Dorsolateral prefrontal cortex (tissue), 122 donors: ENCODE measurements at places on chromosomes 7 and 10. TPM values are rescaled to one million over a fixed set of nuclear protein-coding genes. Genes with fewer than 3 reads are reported as not detected.
A peak's percentile ranks its signal among the peaks of the same experiment; 100 is the strongest.

GRCh38 chr7:6148724-6149360, 117.7 kb downstream of the ANKRD61 start:
- no peak for DNase-seq

FANK1 gene
- total RNA-seq = 7.1 TPM

DNA sequence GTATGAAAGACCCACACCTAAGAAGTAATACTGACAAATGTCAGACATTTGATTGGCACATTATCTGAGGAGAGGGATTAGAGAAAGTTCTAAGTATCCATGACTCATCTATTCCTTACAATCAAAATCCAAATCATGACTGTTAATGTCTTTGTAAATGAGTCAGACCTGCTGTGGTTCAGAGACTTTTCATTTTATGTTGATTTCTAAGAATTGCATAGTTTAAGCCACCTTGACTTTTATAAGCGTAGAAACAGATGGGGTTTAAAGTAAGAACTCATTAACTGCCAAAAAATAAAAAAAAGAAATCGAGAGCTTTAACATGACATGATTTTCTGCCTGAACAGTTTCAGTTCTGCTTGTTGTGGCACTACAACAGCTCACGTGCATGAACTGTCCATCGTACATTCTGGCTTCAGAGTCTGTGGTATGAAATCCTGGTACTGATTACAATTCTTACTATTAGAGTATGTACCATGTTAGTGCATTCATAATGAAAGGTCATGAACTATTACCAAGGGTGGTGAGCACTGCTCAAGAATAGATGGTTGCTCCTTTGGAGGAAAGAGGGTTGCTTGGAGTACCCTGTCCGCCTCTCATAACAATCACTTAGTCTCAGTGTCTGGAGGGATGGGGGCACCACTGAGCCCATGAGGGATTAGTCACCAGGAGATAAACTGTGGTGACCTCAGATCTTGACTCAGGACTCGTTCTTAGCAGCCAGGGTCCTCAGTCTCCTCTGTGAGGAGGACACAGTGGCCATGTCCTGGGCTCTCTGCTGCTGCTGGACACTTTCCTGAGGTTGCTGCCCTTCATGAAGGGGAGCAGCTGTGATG, 42.2 kb downstream of the ACSM6 start:
- no peak for DNase-seq

DNA sequence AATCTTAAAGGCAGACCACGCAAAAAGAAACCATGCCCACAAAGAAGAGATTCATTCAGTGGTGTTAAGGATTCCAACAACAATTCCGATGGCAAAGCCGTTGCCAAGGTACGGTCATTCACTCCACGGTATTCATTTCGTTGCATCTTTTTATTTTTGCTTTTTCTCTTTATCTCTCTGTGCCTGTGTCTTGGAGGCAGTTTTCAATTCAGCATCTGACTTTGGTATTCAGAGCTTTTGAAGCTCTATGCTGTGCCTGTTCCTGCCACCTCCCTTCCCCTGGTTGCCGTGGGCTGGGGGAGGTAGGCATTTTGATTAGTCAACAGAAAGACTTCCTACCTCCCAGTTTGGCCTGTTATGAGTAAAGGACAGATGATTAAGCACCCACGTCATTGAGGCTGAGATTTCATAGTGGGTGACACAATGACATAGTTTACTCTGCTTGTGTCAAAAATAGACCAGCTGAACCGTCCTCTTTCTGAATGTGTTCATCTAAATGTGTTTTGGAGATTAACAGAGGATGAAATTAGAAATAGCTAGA, 149.5 kb downstream of the ARID5B start:
- DNase-seq = peak; percentile 42

DNA sequence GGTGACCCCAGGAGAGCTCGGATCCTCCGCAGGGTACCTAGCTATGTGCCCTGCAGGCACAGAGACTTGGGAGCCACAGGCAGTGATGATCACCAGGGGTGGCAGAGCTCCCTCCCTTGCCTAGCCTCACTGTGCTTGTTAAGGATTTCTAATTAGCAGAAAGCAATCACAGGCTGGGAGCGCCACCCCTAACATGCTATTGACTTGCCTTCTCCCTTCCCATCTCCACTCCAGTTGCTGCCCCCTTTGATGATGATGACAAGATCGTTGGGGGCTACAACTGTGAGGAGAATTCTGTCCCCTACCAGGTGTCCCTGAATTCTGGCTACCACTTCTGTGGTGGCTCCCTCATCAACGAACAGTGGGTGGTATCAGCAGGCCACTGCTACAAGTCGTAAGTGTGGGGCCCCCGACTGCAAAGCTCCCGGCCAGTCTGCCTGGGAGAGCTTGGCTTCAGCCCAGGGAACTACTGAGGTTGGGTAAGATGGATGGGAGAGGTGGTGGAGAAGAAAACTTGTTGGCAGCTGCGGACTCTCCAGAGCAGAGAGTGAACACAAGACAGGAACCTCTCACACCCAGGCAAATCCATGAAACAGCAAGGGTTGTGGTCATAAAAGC, 1.2 kb downstream of the PRSS1 start:
- no peak for DNase-seq

LOXL4 gene
- total RNA-seq = 0.21 TPM

SH2B2 gene
- 7.5 TPM for total RNA-seq

DNA sequence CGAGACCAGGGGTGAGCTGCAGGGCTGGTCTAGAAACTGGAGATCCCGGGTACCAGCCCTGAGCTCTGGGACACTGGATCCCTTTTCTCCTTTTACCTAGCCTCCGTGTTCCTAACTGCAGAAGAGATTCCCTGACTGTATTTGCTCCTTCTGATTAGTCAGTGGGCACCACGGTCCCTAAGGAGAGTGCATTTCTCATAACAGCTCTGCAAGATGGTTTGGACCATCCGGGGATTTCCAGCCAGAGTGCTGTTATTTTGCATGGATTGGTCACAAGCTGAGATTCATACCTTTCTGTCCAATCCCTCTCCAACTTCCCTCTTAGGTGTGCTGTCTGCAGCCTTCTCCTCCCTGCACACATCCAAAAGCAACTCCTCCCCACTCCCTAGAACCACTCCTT, 122.6 kb downstream of the MYL10 start:
- DNase-seq = no peak

DNA sequence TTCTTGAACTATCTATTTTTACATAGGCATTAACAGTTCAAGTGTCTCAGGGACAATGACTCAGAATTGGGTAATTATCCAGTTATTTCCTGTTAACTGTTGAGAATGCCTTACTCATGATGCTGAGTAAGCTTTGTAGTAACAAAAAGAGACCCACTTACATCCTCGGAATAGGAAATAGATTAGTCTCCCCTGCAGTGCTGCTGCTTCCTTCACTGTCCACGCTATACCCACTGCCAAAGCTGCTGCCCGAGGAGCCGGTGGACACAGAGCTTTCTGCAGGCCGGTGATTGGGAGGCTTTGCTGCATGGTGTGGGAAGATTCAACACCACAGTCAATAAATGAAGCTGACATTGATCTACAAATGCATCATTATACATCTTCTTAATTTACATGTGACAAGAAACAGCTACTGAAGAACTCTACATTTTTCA, 357.1 kb downstream of the PCLO start:
- no peak for DNase-seq

SAP25 gene
- total RNA-seq = 4.1 TPM

DNA sequence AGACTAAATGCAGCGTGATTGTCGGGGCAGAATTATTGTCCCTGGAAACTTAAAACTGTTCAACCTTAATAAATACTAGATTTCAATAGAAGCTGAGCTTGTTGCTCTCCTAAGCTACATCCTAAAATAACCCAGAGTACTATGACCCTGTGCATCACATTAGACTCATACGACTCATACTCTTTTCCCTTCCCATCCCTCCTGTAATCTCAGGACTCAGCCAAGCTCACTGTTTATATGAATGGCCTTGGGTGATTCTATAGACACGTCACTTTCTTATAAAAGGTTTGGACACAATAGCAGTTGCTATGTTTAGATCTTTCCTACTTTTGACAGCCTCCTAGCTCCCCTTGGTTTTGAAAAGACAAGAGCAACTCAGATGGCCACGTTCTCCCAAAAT, 17.2 kb downstream of the TCF7L2 start:
- no peak for DNase-seq

GRCh38 chr10:102652170-102652916, 8.1 kb downstream of the TRIM8 start:
- DNase-seq = no peak

CPA2 gene
- not detected for total RNA-seq

DENND2A gene
- total RNA-seq = 30.5 TPM

DNA sequence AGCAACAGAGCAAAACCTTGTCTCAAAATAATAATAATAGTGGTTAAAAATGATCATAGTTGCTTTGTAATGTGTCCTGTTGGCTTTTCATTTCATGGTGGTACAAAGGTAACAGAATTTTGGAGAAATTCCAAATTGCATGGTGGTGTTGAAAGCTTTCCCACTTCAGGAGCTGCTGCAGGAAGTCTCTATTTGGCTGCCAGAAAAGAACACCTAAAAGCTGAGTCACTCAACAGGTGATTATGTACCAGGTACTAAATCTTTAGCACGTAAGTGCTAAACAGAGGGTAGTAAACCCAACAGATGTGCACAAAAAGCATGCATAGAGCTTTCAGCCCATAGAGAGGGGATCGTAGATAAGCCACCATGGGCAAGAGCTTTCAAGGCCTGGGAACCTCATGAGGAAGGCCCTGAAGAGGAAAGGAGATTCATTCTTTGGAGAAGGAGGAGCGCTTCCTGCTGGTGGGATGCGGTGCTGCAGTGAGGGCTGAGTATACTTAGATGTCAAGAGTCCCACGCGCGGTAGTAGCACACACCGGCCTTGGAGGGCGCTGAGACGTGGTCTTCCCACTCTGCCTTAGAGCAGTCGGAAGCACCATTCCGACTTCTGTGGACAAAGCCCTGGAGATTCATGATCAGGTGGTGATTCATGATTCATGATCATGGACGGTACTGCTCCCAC, 118.7 kb downstream of the RALA start:
- DNase-seq = no peak

- no peak for DNase-seq
Observed at GRCh38 chr10:25481467-25481866, 306.7 kb downstream of the GPR158 start.

SH2D4B gene
- 0.40 TPM for total RNA-seq

DNA sequence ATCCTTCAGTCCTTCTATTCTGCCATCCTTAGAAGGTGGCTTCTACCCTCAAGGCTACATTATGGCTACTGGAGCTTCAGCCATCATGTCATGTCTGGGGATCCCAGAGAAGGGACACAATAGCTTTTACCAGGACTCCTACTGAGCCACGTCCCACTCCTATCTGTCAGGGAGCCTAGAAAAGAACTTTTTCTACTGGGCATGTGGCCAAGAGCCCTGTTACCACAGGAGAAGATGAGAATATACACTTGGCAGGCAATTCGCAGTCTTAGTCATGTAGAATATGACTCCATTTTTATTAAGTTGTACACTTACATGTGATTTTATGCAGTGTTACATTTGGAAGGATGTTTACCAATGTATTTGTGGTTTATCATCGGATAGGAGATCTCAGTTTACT, 64.6 kb upstream of the KCNMA1 start:
- DNase-seq = peak; percentile 58

GRCh38 chr7:19397911-19398310, 252.7 kb upstream of the FERD3L start:
- no peak for DNase-seq

DNA sequence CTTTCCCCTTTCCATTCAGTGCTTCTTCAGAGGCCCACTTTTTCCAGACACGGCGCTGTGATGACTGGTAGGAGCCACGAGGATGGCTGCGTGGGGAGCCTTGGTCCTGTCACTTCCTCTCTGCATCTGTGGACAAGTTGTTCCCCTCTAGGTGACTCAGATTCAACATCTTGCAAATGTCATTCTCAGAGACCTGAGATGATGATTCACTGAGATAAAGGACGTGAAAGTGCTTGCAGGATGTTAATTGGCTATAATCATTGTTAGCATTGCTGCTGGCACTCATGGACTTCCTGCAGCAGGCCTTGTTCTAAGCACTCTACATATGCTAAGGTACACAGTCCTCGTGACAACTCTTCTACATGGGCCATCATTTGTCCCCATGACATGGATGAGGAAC, 489.8 kb upstream of the ZMIZ1 start:
- DNase-seq = peak; percentile 68

RHOBTB1 gene
- 14.9 TPM for total RNA-seq

PON1 gene
- total RNA-seq = not detected

PSD gene
- total RNA-seq = 373 TPM

SDK1 gene
- 7.4 TPM for total RNA-seq

DNA sequence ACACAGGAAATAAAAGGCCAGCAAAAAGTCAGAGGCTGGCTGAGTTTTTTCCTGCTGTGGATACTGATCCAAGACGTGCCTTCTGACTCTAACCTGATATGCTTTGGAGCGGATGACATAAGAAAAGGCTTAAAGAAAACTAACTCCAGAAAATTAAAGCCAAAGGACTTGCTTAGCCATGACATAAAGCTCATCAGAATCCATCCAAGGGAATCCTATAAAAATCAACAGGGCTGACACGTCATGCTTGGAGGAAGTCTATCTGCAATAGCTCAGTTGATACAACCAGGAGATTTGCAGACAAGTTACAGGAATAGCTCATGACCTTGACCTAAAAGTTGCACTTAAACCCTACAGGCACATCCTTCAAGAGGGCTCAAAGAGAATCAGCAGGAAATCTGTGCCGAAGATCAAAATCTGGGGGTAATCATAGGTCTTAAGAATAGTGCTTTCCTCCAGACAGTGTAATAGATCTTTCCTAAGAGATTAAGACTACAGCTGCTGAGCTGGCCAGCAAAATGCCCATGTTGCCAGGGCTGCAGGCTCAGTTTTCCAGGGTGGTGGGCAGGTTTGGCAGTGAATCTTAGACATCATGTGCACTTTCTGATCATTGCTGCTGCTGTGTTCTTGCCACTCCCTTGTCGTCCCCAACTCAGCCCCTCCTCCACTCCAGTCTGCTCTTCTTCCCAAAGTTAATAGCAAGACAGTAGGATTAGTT, 111.5 kb upstream of the SVIL start:
- DNase-seq = no peak

MCM10 gene
- total RNA-seq = 1.5 TPM

MRPS17 gene
- total RNA-seq = 18.6 TPM

GRCh38 chr7:127629268-127629854, 11.4 kb upstream of the PAX4 start:
- no peak for DNase-seq

DNA sequence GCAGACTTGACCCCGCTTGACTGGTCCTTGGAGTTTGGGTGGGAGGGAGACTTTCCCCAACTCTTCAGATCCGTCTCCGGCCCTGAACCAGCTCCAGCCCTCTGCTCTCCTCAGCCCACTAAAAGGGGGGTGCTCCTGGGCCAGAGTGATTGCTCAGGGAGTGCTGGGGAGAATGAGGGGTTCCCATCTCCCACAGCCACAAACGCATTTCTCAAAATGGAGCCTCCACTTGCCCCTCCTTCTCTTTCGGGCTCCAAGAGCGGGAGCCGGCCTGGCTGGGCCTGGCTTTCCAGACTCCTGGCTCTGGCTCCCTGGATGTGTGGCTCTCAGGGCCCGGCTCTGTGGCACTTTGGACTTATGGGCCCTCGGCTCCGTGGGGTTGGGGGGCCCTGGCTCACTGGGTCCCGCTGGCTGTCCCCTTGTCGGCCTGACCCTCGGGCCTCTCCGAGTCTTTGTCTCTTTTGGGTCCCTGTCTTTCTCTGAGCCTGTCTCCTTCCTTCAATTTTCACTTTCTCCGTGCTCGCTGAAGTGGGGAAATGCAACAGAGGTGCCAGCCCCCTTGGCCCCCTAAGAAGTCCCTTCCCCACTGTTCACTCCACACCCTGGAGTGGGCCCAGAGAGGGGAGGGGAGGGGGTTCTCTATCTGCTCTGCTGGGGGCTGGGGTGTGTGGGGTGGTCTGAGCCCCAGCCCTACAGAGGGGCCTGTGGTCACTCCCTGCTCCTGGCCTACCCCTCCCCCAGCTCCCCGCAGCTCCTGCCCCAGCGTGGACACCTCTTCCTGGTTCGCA, 713 bp downstream of the LZTS2 start:
- no peak for DNase-seq

RSPH10B gene
- total RNA-seq = 1.9 TPM
